Upper lobe of right lung (tissue), 1 donor: ENCODE measurements at places on chromosomes 2 and 18.

GRCh38 chr2:160005908-160006307, 56.5 kb downstream of the PLA2R1 start:
- no peak for DNase-seq

DNA sequence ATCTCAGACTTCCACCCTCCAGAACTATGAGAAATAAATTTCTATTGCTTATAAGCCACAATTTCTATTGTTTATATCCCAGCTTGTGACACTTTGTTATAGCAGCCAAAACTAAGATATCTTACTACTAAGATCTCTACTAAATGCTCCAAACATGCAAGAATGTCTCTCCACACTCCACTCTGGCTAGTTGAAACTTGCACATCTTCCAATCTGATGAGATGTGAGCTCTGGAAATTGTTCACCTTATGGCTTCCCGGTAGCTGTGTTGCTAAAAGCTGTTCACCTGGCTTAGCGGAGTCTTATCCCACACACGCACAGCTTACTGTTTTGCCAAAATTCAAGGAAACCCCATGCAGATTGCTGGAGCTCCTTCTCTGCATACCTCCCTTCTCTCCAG, 43.9 kb downstream of the PKDCC start:
- no peak for DNase-seq

DNA sequence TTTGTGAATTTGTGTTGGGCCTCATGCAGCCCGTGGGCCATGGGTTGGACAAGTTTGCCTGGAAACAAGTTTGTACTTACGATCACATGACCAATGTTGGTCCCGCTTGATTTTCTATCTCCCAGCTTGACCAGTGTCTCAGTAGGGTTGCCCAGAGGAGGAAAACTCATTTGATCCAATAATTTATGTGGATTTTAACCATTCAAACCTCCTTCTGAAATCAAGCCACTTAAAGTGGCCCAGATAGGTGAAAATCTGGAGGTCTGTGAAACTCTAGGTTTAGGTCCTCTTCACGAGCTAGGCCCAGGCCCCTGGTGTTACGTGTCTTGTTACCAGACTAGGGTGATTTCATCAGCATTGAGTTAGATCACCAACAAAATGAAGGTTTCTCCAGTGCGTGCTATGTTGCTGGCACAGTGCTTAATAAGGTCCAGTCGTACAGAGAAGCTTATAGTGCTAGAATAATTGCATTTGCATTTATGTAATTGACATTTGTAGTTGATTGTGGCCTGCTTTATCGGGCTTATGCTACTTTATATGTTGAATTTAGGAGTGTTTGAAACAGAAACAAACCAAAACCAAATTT, 4.4 kb downstream of the ACTR2 start:
- no peak for DNase-seq

GRCh38 chr2:196344397-196344796, 173.0 kb upstream of the STK17B start:
- DNase-seq = no peak

- no peak for DNase-seq
These were observed 1583.2 kb downstream of the SUCLG1 start for GRCh38 chr2:82875858-82876257.

- no peak for DNase-seq
These were observed 22.0 kb downstream of the RASGRP3 start for GRCh38 chr2:33498291-33498956.

GRCh38 chr2:240427729-240428128, 7.7 kb upstream of the GPC1 start:
- no peak for DNase-seq

DNA sequence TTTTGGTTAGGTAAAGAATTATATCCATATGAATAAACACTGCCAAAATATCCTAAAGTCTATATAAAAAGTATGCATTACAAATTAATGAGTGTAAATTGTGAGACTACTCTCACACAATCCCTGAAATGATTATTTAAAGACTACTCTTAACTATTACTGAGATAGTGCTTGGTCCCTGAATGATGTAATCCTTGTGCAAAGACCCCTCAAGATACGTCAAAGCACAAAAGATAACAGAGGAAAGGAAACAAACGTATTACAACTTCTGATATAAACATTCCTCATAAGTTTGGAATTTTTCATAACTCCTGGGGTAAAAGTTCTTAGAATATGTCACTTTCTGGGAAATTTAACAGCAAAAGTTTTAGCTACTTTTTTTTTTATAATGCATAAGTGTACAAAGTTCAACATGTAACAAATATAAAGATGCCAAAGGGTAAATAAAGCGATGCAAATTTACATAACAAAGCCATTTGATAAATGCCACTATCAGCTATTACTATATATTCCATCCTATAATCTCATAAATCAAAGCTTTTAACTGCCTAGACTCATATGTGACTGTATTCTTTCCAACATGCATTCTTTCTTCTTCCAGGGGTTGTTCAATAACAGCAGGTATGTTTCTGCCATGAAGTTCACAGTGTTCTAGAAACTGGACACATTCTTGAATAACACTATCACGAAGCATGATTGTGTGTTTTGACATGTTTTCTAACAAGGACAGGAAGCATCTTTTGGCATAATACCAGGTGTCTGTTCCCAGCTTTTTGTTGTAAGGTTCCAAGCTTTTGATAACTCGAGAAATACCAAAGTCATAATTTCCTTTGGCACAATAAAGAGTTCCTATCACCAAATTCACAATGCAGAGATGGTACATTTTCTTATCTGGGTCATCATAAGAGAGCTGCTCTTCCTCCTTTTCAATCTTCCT, 158.0 kb downstream of the AGPS start:
- no peak for DNase-seq

- no peak for DNase-seq
These were observed 652.0 kb downstream of the PLCL1 start for GRCh38 chr2:198456418-198456817.

- DNase-seq = no peak
These were observed 272.2 kb downstream of the C1D start for GRCh38 chr2:67790622-67791021.

GRCh38 chr2:219228911-219229304, 528 bp downstream of the ATG9A start:
- no peak for DNase-seq

- no peak for DNase-seq
These were observed 9.7 kb downstream of the PROKR1 start for GRCh38 chr2:68653034-68653433.

DNA sequence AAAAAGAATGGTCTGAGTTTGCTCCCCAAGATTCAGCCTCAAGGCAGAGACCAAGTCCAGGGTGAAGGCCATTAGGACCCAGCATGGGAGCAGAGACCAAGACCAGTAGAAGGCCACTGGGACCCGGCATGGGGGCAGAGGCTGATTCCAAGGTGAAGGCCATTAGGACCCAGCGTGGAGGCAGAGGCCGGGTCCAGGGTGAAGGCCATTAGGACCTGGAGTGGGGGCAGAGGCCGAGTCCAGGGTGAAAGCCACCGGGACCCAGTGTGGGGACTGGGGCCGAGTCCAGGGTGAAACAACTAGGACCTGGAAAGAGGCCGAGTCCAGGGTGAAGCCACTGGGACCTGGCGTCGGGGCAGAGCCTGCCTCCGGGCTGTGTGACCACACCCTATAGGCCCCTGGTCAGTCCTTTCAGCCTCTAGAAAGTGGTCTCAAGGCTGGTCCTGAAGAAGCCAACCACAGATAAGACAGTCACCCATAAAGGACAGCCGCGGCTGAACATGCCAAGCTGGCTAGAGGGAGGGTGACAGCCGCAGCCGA, 113.8 kb upstream of the SALL3 start:
- DNase-seq = no peak

- DNase-seq = no peak
These were observed 102.8 kb downstream of the ZNF385B start for GRCh38 chr2:179758636-179759035.

- DNase-seq = no peak
These were observed 36.6 kb downstream of the CYB5A start for GRCh38 chr18:74255131-74255616.

GRCh38 chr2:215535125-215535668, 99.3 kb upstream of the FN1 start:
- DNase-seq = no peak

DNA sequence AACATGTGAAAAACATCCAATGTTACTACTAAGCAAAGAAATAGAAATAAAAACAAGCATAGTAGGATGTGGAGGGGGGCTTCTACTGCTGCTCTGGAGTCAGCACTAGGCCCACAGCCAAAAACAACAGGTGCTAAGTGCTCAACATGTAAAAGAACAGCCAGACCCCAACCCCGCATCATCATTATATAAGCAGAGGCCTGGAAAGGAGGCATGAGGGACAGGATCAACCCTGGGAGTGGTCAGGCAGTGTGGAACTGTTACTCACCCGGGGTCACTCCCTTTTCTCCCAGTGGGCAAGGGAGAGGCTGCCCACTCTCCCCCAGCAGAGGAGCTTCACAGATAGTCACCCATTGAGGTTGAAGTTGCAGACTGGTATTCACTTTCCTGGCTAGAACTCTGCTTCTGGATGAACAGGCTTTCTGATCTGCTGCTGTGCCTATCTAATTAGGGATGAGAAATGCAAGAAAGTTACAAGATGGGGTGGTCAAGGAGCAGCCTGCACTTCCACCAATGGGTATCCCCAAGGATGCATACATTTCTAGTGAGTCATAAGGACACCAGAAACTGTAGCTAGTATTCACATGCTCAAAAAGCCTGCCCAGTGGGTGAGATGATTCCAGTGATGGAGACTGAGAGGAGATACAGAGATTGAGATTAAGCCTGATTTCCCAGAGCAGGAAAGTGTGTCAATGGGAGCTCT, 480.1 kb upstream of the TCF4 start:
- DNase-seq = no peak

- DNase-seq = no peak
These were observed 81.5 kb downstream of the LDLRAD4 start for GRCh38 chr18:13300029-13300428.

GRCh38 chr2:28637066-28638047, 114.3 kb upstream of the PPP1CB start:
- no peak for DNase-seq

- no peak for DNase-seq
These were observed 49.5 kb upstream of the DTNA start for GRCh38 chr18:34660572-34660971.

DNA sequence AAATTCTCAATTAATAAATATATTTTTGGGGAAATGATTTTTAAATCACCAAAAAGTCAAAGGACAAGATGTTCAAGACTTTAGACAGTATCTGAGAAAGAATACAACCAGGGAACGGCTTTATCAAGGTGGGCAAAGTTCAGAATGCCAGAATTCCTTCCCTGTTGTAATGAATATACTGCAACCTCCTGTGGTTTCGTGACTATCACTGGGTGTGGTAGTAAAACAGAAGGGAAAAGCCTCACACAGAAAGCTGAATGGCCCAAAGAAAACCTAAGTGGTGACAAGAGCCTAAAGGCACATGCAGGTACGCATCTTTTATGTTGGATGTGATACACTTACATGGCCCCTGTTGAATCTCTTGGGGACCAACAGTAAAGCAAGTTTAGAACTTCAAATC, 37.1 kb downstream of the MBD2 start:
- no peak for DNase-seq

DNA sequence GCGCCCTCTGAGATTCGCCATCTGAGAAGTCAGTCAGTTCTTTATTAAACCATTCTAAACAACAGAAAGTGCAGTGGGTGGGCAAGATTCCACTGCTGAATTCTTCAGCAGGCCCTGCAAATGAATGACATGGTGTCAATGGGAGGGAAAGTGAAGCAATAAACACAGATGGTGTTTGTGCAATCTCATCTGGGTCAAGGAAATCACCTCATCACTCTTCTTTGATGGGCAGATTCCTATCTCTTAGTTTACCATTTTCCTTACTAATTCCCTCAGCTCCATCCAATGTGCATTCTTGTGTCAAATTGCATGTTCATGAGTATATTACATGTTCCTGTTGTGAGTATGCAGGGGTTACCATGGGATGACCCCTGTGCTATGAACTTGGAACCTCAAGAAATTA, 100.7 kb upstream of the CYP1B1 start:
- no peak for DNase-seq

DNA sequence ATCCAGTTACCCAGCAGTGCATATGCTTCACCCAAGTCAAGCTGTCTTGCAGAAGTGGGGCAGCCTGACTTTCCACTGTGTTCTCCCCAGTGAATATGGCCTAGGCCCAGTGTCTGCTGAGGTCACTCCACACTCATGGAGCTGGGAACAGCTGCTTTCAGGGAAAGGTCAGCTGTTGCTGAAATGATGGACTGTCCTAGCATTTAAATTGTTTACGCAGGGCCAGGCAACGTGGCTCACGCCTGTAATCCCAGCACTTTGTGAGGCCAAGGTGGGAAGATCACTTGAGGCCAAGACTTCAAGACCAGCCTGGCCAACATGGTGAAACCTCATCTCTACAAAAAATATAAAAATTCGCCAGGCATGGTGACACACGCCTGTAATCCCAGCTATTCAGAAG, 86.5 kb downstream of the LIPG start:
- DNase-seq = no peak

- peak; percentile 40 for DNase-seq
These were observed 3.7 kb downstream of the SMAD7 start for GRCh38 chr18:48947092-48947491.

- no peak for DNase-seq
These were observed 142.3 kb upstream of the HAAO start for GRCh38 chr2:42934580-42935186.

DNA sequence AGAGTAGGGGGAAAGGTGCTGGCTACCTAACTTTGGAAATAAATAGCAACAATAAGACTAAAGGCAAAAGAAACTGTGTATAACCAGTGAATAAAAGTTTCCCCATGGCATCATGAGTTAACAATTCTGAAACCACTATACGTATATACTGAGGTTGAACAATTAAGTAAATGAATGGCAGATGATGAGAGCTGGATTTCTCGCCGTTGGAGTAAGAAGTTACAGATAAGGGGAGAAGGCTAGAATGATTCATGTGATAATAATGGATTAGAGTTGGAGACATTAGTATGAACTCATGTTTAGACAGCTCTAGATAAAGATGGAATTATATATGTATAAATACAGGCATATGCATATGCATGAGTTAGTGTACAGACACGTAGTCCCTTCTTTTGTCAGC, 152.7 kb downstream of the UBR3 start:
- DNase-seq = no peak

DNA sequence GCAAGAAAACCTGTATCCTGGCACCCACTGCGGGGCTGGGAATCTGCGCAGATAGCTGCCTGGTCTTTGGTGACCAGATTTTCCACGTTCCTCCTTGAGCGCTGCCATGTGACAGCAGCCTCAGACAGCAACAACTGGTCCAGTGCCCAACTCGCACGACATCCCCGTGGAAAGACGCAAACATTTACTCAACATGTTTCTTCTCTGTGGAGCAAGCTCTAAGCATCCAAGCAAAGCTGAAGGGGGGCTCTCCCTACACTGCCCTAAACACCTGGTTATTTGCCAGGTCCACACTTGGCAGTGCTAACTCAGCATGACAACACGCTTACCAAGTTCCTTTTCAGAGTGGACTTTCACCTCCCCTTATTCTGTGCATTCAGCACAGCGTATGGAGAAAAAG, 11.3 kb downstream of the ZNF516 start:
- no peak for DNase-seq

DNA sequence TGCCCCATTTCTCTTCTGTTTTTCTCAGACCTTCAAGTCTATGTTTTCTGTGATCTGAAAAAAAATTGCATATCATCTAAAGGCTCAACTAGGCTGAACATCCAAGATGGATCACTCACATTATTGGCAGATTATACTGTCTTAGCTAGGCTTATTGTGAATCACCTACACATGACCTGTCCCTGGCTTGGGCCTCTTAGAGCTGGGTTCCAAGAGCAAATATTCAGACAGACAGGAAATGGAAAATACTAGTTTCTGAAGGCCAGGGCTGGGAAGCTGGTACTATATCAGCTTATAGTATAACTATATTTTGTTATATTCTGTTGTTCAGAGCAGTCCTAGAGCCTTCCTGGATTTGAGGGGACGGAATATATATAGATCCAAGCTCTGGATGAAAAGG, 90.3 kb downstream of the PIK3C3 start:
- DNase-seq = no peak
